ENCODE measurements at places on chromosomes 4 and X.

GRCh38 chr4:4492161-4492847 lies 49.5 kb downstream of the STX18 start:
- no peak for DNase-seq

GRCh38 chrX:97622111-97622510 lies 738.4 kb downstream of the RPA4 start:
- DNase-seq, result no peak

DNA sequence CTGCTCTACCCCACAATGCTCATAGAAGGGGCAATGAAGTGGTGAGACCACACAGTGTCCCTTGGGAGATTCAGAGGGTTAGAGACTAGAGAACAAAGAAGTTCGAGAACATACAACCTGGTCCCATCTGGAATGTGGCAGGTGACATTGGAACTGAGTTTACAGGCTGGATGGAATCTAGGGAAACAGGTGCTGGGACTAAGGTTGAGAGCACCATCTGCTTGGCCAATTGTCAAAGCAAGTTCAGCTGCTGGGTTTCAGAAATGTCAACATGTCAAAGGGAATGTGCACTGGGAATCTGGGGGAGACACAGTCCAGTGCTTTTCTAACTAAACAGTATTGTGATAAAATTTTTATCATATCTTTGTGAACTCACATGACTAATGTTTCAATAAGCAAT lies 15.9 kb upstream of the FAM13A start:
- no peak for DNase-seq

DNA sequence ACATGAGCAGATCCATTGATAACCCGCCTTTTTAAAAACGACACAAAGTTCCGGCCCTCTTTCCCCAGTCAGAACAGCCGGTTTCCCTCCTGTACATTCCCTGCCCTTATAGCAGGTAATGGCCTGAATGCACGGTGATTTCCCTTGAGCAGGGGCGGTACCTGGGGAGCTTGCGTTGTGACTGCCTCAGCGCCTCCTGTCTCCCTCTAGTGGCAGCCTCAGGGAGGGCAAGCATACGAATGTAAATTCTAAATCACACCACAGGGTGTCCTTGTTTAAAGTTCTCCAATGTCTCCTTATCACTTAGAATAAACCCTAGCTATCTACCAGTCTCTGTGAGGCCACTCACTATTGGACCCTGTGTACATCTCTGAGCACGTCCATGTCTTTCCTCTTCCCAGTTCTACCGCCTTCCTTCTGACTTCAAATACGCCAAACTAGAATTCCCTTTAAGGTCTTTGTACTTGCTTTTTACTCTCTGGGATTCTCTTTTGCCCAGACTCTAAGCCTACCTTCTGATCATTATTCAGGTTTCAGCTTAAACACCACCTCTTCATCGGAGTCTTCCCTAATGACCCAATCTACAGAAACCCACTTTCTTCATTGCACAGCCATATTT lies 18.4 kb upstream of the LDB2 start:
- peak; percentile 60 for DNase-seq

DNA sequence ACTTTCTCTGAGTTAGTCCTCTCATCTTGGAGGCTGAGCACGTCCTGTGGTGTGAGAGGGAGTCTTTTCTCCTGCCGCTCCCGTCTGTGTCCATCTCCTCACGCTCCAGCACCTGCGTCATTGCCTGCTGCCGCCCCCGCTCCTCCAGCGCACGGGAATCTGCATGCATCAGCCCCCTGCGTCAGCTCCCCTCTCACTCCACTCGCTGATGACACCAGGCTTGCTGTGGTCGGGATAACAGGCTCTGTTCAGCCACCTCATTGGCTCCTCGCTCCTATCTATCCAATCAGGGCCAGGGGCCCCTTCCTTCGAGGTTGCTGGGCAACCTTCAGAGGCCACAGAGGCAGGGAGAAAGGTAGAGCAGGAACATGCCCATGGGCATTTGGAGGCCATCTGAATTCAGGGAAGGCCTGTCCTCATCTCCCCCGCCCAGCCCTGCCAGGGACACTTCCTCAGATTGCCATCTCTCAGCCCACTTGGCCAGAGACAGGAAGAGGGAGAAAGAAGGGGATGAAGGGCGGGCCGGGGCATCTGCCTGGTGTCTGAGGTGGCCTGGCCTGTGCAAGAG lies 9.3 kb downstream of the ZNF185 start:
- no peak for DNase-seq

DNA sequence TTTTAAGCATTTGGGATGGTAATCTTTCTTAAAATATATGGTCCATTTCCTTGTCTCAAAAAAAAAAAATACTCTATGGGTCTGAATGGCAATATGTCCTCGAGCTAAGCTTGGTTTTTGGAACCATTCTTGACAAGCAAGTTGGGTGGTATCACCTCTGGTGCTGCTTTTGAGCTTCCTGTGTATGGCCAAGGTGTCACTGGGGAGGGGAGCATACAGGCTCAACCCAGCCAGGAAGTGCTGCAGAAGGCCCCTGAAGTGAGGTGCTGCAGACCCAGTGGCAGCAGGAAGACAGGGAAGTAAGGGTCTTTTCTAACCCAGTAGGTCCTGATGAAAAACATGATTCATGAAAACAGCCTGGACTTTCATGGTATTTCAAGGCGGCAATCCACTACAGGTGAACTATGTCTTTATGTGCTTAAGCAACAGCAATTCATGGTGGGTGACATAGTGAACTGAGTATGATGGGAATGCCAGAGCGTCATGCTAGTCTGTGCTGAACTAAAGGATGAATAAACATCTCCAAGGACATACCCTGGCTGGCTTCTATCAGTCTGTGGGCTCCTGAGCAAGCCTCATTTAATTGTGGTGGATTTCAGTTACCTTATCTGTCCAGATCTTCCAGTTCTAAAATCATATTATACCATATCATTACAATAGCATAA lies 15.1 kb downstream of the TRAPPC2 start:
- no peak for DNase-seq

DNA sequence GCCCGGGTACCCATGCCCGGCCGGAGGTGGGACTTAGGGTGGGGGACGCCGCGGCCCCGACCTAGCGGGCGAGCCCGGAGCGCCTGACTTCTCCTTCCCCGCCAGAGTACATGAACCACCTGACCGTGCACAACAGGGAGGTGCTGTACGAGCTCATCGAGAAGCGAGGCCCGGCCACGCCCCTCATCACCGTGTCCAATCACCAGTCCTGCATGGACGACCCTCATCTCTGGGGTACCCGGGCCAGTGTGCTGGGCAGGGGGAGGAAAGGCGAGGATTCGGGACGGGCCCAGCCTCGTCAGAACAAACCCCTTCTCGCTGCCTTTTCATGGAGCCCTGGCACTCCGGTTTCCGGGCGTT lies 622 bp downstream of the TAFAZZIN start:
- no peak for DNase-seq

DNA sequence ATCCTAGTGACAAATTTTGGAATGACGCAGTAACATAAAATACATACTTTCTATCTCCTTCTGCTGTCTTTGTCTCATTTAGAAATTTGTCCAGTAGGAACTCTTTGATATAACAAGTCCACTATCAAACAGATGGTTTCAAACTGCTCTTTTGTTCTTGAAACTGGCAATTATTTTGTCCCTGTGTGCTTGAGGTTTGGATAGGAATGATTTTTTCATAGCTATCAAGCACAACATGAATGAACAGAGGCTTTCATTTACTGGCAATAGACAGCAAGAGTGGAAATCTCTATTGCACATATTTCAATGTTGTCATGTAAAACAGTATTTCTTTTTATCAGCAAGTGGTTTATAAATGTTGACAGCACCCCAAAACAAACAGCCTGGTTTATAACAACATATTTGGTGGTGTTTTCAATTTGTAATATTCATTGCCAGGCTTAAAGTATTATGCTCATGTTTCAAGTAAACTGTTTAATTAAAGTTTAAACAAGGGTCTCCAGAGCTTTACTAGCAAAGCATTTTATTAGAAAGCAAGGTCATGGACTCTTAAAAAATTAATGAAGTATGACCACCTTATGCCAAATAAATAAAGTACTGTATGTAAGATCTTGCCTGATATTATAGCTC lies 60.0 kb downstream of the TIGD2 start:
- DNase-seq, result no peak

DNA sequence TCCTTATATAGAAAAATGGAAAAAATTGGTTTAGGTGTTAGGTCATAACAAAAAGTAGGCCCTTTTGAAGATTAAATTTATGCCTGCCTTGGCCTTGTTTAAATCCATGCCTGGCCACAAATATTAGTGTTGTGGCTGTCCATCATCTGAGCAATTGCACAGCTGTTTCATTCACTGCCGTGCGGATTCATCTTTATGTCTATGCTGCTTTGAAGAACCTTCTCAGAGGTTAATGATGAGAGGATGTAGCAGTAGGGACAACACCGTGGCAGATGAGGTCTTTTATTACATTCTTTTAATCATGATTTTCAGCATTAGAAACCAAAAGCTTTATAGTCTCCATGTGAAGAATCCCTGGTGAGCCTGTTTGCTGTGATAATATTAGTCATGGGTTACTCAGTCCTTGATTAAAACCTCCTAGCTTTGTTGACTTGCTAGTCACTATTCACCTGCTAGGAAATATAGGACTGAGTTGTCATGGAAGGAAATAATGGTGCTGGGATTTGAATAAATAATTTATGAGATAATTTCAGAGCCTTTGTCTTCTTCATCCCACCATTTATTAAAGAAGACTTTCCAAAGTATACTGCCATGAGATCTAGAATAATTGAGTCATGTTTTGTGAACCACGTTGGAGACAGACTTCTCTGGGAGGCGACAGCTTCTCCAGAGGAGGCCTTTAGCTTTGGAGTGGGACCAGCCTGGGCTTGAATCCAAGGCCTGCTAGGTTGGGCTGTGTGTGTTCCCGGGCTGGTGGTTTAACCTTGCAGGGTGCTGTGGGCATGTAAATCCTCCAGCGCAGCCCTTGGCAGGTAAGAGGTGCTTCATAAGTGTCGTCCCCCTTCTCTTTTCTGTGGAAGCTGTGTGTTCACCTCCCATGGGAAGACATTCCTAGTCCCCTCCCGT lies 53.5 kb downstream of the PTTG2 start:
- DNase-seq, result no peak

- no peak for DNase-seq
Observed at GRCh38 chrX:9132036-9132638, 98.2 kb upstream of the FAM9B start.

DNA sequence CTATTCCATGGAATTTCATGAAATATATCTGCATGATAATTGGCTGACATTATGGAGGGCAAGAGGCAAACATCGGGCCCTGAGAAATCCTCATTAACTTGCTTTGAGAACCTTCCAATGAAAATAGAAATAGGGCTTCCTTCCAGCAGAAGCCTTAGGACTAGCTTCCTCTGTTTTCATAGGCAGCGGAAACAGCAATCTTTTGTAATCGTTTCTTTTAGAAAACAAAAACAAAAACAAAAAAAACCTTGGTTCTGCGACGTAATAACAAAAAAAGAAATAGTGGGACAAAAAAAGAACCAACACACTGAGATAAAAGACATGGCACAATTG lies 62.9 kb downstream of the GEMIN8 start:
- no peak for DNase-seq

DNA sequence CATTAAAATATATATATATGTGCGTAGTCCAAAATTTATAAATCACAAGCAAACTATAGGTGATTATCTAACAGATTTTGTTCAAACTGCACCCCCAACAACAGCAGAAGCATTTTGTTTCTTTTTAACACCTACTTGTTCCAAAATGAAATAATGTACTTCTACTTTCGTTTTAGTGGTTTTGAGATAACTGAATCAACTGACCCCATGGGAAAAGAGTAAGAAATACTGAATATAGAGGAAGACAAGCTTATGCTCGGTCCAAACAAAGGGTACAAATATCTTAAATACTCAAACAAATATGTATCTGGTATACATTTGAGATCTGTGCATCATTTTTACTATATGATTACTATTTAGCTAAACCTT lies 22.4 kb downstream of the MAP7D3 start:
- DNase-seq, result no peak

- DNase-seq, result no peak
Observed at GRCh38 chrX:21383546-21383945, 9.3 kb downstream of the CNKSR2 start.

DNA sequence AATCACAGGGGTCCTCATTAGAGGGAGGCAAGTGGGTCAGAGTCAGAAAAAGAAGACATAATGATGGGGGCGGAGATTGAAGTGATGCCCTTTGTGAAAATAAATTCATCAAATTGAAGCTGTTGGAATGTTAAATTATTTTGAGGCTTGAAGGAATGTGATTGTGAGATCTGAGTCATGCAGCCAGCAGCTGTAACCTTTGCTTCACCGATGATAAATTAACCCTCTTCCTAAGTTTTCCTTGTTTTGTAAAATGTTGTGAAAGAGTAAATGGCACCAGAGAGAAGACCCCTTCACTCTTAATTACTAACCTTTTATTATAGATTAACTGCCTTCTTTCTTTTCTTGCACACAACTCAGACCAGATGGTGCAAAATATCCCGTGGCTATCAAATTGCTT lies 47.7 kb upstream of the FAM9A start:
- DNase-seq, result no peak

GRCh38 chr4:134883831-134884449 lies 682.4 kb upstream of the PABPC4L start:
- DNase-seq, result no peak

DNA sequence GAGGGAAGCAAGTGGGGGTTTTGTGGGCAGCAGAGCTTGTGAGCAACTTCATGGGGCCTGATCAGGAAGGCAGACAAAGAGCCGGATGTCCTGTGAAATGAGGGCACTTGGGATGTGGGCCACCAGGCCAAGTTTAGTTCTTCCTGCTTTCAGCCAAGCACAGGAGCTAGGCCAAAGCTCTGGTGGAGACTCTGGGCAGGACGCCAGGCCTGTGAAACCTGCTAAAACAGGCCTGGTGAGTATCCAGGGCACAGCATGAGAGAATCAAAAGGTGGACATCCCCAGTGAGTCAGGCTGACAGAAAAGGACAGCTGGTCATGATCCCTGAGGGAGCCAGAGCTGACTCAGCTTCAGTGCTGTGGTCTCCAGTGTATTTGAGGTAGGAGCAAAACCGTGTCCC lies 95.7 kb downstream of the NPNT start:
- no peak for DNase-seq

- DNase-seq, result no peak
Observed at GRCh38 chr4:162935214-162935613, 231.5 kb downstream of the NAF1 start.

DNA sequence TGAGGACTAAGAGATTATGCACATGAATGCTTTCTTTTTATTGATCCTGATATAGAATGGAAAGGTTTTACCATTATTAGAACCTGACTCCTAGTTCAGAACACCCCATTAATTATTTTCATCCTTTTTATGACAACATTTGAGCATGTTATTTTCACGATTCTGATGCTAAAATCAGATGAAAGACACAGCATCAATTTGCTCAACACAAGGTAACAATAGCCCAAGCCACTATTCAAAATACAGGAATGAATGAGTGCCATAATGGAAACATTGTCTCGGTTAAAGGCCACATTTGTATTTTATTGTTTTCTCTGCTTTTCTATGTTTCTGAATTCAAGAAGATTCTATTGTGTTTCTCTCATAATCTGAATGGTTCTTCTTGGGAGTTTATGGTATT lies 126.3 kb upstream of the POF1B start:
- DNase-seq, result no peak

DNA sequence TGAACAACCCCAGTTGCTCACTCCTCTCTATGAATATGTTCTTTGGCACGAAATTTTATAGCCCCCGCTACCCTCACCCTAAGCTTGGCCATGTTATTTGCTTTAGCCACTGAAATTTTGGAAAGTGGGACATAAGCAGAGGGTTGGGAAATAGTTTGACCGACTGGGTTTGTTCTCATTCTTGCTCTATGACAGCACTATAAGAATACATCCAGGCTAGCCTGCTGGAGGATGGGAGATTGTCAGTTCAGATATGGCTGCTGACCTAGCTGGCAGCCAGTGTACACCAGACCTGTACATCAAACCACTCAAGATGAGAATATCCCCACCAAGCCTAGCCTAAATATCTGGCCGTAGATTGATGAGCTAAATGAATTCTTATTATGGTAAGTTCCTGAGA lies 298.1 kb downstream of the PDGFC start:
- no peak for DNase-seq

Measured in stimulated activated CD4-positive, alpha-beta T cell treated with anti-CD3 and anti-CD28 coated beads, Interleukin-1b, Interleukin-23, amount 100 ng/mL, for 4 hours (primary cell).